ENCODE measurements at places on chromosomes 2 and 18. TPM values are rescaled to one million over a fixed set of nuclear protein-coding genes. Genes with fewer than 3 reads are reported as not detected.

DNA sequence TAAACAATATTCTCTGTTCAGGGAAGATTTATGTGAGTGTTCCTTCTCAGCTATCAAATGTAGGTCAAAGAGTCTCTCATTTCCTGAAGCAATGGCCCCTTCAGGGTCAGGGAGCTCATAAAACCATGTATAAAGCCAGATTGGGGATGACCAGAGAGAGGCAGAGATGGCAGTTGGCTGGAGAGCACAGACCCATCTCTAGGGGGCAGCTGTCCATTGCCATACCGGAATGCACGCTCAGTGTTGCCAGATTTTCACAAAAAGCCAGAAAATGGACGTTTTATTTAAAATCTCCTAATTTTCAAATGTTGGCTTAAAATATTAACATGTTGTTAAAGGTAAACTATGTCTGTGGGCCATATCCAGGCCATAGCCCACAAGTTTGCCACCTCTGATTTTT is 1920.7 kb upstream of the CELF4 start:
- H3K27ac ChIP-seq, result no peak overlapping the region
- DNase-seq, result no peak
- no peaks in the 10 kb centered on the region for H3K36me3 ChIP-seq
- no peak overlapping the region for H3K4me3 ChIP-seq
- no peaks in the 10 kb centered on the region for H3K27me3 ChIP-seq

The EN1 gene
- total RNA-seq, result not detected

The AQP4 gene
- not detected for total RNA-seq

GRCh38 chr18:78639006-78639950 is 340.3 kb upstream of the SALL3 start:
- peaks cover 20% of the 10 kb centered on the region for H3K4me1 ChIP-seq
- no peak overlapping the region for H3K4me3 ChIP-seq
- no peaks in the 10 kb centered on the region for H3K36me3 ChIP-seq
- no peak for DNase-seq
- no peak overlapping the region for H3K27ac ChIP-seq

- H3K27ac ChIP-seq, result no peak overlapping the region
- H3K27me3 ChIP-seq, result no peaks in the 10 kb centered on the region
- no peaks in the 10 kb centered on the region for H3K4me1 ChIP-seq
- no peak overlapping the region for H3K4me3 ChIP-seq
- DNase-seq, result no peak
Observed at GRCh38 chr2:53755121-53755520, 12.5 kb upstream of the CHAC2 start.

DNA sequence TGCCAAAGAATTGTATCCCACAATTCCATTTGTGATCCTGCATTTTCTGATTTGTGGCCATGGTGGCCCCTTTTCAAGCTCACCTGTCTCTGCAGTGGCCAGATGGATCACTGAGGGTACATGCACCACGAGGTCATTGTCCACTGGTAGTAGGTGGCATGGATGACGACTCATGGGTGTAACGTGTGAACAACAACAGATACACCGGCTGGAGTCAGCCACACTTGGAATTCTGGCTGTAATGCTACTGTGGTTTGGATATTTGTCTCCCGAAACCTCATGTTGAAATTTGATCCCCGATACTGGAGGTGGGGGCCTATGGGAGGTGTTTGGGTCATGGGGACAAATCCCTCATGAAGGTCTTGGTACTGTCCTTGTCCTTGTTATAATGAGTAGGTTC is 102.2 kb upstream of the TAF1B start:
- no peak overlapping the region for H3K27ac ChIP-seq
- no peak overlapping the region for H3K4me3 ChIP-seq
- H3K27me3 ChIP-seq, result no peaks in the 10 kb centered on the region

The DSG2 gene
- not detected for total RNA-seq

The EFHD1 gene
- not detected for total RNA-seq

GRCh38 chr2:50535971-50536759 is 495.8 kb downstream of the NRXN1 start:
- H3K36me3 ChIP-seq, result no peaks in the 10 kb centered on the region
- no peaks in the 10 kb centered on the region for H3K27me3 ChIP-seq
- no peak for DNase-seq

- H3K4me1 ChIP-seq, result peaks cover 17% of the 10 kb centered on the region
- no peaks in the 10 kb centered on the region for H3K27me3 ChIP-seq
- no peak overlapping the region for H3K4me3 ChIP-seq
- no peak overlapping the region for H3K27ac ChIP-seq
- DNase-seq, result no peak
Observed at GRCh38 chr2:119371111-119371510, 4.3 kb downstream of the DBI start.

GRCh38 chr18:33577685-33578517 is at the start of gene ASXL3:
ASXL3 (plus strand) TSS chr18:33578219; CDS start chr18:33578632, 413 bp downstream.
- peaks cover 6% of the 10 kb centered on the region for H3K27me3 ChIP-seq
- peaks cover 3% of the 10 kb centered on the region for H3K4me1 ChIP-seq
- H3K27ac ChIP-seq, result no peak within 1 kb of the TSS
- H3K4me3 ChIP-seq, result no peak within 1 kb of the TSS

The LCT gene
- 0.05 TPM for total RNA-seq

- no peaks in the 10 kb centered on the region for H3K27me3 ChIP-seq
- DNase-seq, result no peak
- H3K27ac ChIP-seq, result no peak overlapping the region
- no peak overlapping the region for H3K4me3 ChIP-seq
Observed at GRCh38 chr2:195437521-195437920, 219.5 kb upstream of the SLC39A10 start.

The COL4A4 gene
- 0.31 TPM for total RNA-seq

The NEUROD1 gene
- total RNA-seq, result not detected

The CHRND gene
- not detected for total RNA-seq

GRCh38 chr2:164622338-164623106 is 1.2 kb upstream of the GRB14 start:
- peaks cover 9% of the 10 kb centered on the region for H3K27me3 ChIP-seq
- no peaks in the 10 kb centered on the region for H3K36me3 ChIP-seq
- no peaks in the 10 kb centered on the region for H3K4me1 ChIP-seq
- no peak overlapping the region for H3K27ac ChIP-seq
- no peak for DNase-seq
- H3K4me3 ChIP-seq, result no peak overlapping the region

- no peak overlapping the region for H3K4me3 ChIP-seq
- no peak overlapping the region for H3K27ac ChIP-seq
- DNase-seq, result no peak
- peaks cover 13% of the 10 kb centered on the region for H3K36me3 ChIP-seq
- peaks cover 13% of the 10 kb centered on the region for H3K4me1 ChIP-seq
Observed at GRCh38 chr2:168166902-168167510, 80.4 kb downstream of the STK39 start.

GRCh38 chr2:121197369-121198091 is 87.5 kb downstream of the TFCP2L1 start:
- no peak overlapping the region for H3K4me3 ChIP-seq
- H3K27me3 ChIP-seq, result no peaks in the 10 kb centered on the region
- no peak overlapping the region for H3K27ac ChIP-seq
- H3K36me3 ChIP-seq, result no peaks in the 10 kb centered on the region
- no peak for DNase-seq
- H3K4me1 ChIP-seq, result peaks cover 7% of the 10 kb centered on the region

The NPPC gene
- not detected for total RNA-seq

DNA sequence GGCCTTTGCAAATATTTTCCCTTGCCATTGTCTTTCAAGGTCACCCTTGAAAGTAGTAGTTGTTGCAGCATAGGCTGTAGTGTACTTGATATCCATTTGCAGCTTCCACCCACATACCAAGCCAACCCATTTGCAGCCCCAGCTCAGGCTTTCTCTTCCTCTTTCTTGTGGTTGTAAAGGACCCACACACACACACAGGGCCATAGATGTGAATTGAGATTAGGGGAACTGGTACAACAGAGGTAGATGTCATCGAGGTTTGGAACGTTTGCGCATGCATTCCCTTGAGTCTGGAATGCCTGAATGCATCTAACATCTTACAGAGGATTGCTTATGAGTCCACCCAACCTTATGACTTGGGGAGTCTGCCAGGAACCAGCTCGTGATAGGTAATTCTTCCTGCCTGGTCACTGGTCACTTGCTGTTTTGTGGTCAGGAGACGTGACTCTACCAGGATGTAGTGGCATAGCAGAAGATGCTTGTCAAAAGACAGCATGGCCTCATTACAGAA is 91.9 kb downstream of the MRPS9 start:
- H3K27ac ChIP-seq, result no peak overlapping the region
- no peaks in the 10 kb centered on the region for H3K36me3 ChIP-seq
- no peaks in the 10 kb centered on the region for H3K4me1 ChIP-seq
- H3K27me3 ChIP-seq, result no peaks in the 10 kb centered on the region

DNA sequence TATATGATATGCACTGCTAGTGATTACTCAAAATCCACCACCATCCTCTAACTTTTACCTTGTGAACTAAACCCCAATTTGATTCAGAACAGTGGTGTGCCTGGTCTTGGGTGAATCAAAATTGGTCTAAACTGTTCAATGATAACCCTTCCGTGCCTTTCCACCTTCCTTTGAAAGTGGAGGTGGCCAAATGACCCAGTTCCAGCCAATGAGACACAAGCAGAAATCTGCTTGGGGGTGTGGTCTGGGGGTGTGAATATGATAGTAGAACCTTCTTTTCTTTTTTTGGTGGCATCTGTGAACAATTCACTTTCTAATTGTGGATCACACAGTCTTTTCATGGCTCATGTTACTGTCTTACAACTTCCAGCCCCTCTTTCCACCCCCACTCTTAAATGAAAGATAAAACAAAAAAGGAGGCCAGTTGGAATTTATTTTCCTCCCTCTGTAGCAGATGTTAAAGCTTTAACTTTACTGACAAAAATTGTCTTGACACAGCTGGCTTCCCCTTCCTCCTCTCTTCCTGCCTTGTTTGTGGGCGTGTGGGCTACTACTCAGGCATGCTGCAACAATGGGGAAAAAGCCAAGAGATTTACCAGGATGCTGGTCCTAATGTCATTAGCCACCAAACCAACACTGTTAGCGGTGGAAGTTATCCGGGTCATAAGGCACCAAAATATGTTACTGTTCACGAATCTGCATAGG is 58.8 kb upstream of the ANKRD44 start:
- no peak overlapping the region for H3K4me3 ChIP-seq
- no peaks in the 10 kb centered on the region for H3K36me3 ChIP-seq
- no peak for DNase-seq
- H3K27me3 ChIP-seq, result no peaks in the 10 kb centered on the region
- peaks cover 6% of the 10 kb centered on the region for H3K4me1 ChIP-seq
